Chondrocyte (in vitro differentiated cells): ENCODE measurements at places on chromosomes 13 and 19. TPM values are rescaled to one million over a fixed set of nuclear protein-coding genes. Genes with fewer than 3 reads are reported as not detected.

The MISP3 gene
- 1.00 to 3.7 TPM (median 2.0 TPM) in 3 replicates for total RNA-seq

The OR4F17 gene
- not detected in 3 replicates for total RNA-seq

The CRB3 gene
- total RNA-seq = 0.32 TPM in 1 of 3 replicates, not detected in the others

The PLIN3 gene
- 91.8 to 93.2 TPM (median 93.0 TPM) in 3 replicates for total RNA-seq

The NEK3 gene
- 14.6 to 14.8 TPM (median 14.8 TPM) in 3 replicates for total RNA-seq

The CCDC124 gene
- total RNA-seq = 71.9 to 94.6 TPM (median 77.4 TPM) in 3 replicates
